ENCODE measurements at places on chromosomes 13 and 19.

DNA sequence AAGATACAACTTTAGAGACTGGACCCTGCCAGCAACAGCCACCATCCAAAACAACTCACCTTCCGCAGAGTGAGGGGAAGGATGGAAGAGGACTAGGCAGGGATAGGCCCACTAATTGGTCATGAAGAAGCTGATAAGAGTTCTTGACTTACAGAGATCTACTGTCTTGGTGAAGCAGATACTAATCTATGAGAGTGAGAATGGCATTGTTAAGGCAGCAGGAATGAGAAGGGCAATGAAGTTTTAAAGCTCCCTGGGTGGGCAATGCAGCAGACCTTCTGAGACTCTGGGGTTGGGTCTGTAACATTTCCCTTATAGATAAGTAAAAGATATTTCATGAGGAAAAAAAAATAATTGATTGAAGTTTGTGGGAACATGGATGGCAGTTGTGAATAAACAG is 63.7 kb downstream of the KLF12 start:
- DNase-seq: no peak

GRCh38 chr19:52889931-52890330 is 7.5 kb downstream of the ZNF320 start:
- no peak for DNase-seq

DNA sequence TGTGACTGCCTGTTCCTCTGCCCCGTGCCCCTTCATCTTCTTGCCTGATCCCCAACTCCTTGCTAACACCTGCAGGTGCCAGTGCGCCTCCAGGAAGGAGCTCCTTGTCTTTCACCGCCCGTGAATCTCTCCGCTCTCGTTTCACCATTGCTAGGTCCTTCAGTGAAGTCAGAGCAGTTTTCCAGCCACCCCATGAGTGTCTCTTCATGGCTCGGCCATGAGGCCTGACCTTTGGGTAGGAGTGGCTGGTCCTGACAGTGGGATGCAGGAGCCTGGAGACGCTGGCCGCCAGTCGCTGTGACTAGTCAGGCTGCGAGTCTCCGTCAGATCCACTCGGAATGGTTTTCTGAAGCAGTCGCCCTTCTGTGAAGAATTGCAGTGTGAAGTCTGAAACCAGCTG is 43.8 kb downstream of the ING1 start:
- no peak for DNase-seq

GRCh38 chr13:30720172-30720869 is 15.0 kb upstream of the ALOX5AP start:
- DNase-seq: no peak

- DNase-seq: no peak
Observed at GRCh38 chr19:17931532-17932191, 1.2 kb upstream of the CCDC124 start.

DNA sequence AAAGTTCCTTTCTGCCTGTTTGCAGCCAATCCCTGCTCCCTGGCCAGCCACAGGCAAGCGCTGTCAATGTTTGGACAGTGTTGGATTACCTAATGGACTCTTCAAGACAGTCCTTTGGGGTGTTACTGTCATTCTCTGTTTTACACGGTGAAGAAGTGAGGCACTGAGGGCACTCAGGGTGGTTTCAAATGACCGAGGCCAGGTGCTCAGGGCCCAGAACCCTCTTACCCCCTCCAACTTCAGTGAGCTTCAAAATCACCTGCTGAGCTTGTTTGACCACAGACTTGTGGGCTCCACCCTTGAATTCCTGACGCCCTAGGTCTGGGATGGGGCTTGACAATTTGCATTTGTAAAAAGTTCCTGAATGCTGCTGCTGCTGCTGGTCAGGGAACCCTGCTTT is 97.9 kb downstream of the GGACT start:
- no peak for DNase-seq

- no peak for DNase-seq
Observed at GRCh38 chr19:3738477-3739220, 22.8 kb downstream of the APBA3 start.

DNA sequence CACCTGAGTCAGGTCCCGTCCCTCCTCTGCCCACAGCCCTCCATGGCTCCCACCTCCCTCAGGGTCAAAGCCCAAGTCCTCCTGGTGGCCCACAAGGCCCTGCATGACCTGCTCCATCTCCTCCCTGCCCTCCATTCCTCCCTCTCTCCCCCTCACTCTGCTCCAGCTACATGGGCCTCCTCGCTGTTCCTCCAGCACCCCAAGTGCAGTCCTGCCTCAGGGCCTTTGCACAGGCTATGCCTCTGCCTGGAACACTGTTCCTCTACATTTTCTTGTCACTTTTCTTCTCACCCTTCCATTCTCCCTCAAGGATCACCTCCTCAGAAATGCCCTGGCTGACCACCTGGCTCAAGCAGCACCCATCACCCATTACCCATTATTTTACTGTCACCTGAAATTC is 41.5 kb downstream of the PTPRS start:
- no peak for DNase-seq

GRCh38 chr13:75838366-75839005 is 202.4 kb downstream of the LMO7 start:
- DNase-seq: peak; percentile 54

- peak; percentile 25 for DNase-seq
Observed at GRCh38 chr19:2046046-2046907, 4.8 kb downstream of the MKNK2 start.

GRCh38 chr13:43085545-43085944 is 62.2 kb downstream of the DNAJC15 start:
- DNase-seq: no peak

DNA sequence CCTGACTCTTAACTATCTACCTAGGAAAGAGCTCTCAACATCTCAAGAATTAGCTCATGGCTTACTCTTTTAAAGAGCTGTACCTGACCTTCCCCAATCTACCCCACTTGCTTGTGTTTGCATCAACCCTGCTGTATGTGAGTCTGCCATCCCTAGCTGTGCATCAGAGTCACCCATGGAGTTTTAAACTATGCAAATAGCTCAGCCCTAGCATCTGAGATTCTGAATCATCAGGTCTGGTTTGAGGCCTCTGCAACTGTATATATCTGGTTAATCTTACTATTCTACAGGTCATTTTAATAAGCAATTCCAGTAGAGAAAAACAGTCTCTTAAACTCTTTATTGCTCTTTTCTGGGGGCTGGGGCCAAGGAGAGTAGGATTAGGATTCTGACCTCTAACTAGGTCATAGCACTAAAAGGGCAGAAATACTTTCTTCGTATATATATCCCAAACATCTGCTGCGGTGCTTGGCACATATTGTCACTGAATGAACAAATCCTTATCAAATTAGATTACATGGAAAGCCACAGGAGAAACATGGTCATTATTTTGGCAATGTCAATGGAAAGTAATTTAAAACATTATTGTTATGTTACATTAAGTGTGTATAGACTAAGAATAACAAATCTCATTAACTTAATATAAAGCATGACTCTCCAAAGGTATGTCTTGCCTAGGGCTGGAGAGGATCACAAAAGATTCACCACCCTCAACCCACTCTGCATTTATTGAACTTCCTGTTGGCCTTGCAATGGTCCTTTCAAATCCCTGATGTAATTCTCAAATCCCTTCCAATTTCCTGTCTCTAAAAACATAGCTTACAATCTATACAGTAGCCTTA is 232.2 kb downstream of the DACH1 start:
- DNase-seq: no peak

GRCh38 chr13:62684359-62684758 is 1268.7 kb upstream of the PCDH20 start:
- DNase-seq: no peak

DNA sequence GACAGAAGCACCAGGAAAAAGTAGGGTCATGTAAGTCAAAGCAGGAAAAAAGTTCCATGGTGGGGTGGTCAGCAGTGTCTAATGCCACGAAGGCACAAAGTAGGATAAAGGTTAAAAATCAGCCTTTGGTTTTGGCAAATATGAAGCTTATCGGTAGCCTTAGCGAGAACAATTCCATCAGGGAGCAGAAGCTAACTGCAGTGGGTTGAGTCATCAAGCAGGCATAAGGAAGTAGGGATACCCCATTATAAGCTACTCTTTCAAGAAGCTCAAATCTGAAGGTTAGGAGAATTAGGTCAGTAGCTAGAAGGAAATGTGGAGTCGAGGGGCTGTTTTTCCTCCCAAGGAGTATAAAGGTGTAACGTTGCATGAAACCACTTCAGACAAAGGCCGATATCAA is 57.5 kb upstream of the USPL1 start:
- no peak for DNase-seq

DNA sequence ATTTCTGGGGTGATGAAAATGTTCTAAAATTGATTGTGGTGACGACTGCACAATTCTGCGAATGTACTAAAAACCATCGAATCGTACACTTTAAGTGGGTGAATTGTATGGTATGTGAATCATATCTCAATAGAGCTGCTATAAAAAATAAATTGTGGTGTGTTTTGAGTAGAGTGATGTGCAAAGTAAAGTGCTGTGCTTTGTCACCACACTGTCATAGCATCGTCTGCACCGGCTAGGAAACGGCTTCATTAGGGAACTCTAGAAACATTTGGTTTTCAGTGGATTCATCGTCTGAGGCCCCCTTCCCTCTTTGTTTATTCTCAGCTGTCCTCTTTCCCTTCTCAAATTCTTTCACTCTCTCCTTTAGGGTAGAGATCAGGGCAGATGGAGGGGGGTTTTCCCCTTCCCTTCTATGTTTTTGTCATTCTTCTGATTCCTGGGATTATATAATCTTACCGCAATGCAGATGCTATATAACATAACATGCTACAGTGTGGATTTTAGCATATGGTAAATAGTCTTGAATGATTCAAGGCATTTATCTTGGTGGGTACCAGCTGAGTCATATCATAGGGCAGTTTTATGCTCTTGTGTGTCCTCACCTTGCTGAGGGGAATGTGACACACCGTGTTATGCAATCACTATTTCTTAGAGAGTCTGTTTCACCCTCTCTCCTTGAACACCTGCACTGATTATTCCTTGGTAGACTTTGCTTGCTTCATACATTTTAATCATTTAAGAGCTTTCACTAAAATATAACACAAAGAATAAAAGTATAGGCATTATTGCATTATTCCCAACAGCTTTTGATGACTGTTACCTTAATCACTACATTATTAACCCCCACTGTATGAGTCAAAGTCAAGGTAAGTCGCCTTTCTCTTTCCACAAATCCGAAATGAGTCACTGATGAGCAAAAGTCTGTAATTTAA is 239.4 kb downstream of the DCLK1 start:
- DNase-seq: no peak

- no peak for DNase-seq
Observed at GRCh38 chr19:44635581-44636438, 7.9 kb upstream of the PVR start.

DNA sequence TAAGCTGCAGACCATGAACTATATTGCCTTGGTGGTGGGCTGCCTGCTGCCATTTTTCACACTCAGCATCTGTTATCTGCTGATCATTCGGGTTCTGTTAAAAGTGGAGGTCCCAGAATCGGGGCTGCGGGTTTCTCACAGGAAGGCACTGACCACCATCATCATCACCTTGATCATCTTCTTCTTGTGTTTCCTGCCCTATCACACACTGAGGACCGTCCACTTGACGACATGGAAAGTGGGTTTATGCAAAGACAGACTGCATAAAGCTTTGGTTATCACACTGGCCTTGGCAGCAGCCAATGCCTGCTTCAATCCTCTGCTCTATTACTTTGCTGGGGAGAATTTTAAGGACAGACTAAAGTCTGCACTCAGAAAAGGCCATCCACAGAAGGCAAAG is 53.7 kb downstream of the CYSLTR2 start:
- no peak for DNase-seq

DNA sequence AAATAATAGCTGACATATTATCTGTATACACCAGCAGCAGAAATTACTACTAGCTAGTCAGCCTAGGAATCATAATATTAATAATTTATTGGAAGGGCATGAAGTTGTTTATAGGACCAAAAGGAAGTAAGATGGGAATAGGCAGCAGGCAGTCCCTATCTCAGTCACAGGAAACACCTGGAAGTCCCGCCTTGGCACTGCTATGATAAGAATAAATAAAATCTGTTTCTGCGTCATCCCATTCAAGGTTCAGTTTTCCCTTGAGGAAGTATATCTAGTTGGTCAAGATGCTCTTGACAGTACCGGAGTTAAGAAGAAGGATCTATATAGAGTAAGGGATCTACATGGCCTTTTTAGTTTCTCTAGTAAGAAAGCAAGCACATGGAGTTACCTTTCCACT is 830.8 kb downstream of the DIAPH3 start:
- DNase-seq: no peak

DNA sequence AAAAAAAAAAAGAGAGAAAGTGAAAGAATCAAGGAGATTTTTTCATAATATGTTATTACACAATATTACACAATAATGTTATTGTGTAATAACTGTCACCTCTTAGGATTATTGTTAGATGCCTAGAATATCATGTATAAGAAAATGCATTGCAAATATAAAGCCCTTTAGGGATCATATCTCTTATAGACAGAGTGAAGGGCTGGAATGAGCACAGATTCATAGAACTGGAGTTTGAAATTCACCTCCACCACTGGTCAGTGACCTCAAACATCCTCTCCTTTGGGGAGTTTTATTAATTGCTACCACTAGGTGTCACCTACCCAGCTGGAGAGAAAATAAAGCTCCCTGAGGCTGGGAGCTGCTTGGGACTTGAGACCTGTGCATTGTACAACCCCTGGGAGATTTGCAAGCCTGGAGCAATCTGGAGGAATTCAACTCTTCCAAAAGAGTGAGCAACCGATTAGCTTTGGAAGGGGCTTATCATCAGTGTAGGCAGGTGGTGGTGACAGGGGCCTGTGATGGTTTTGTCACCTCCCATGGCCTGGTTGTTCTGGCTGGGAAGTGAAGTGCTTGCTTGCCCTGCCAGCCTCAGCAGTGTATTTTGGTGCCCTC is 30.3 kb upstream of the FRY start:
- DNase-seq: no peak

DNA sequence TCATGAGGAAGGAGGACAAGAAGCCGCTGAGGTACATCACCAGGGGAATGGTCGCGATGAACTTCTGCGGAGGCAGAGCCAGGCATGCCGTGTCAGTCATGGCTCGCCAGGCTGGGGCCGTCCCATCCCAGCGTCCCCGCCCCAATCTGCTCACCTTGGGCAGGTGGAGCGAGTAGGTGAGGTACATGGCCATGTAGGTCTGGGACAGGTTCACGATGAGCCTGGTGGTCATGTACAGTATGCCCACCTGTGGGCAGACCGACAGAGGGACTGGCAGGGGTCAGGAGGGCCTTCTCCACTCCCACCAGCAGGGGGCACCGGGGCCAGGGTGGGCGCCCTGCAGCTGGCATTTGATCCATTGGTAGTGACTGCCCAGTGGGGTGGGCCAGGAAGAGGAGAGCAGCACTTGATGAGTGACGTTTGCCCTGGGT is 8.3 kb downstream of the TEKTIP1 start:
- DNase-seq: no peak

DNA sequence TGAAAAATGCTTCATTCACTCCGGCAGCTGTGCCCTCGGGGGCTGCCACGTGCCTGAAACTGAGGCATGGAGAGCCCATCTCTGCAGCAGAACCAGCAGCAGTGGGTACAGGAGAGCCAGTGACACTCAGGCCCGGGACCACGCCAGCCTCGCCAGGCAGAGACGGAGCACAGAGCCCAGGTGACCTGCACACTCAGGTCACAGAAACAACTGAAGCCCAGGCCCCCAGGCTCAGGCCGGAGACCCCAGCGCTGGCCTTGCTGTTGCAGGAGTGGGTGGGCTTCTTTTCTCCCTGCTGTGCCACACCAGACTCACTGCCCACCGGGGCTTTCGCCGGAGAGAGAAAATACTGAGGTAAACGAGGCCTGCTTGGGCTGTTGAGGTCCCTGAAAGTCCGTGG is 117.3 kb downstream of the SOX1 start:
- no peak for DNase-seq
